Stimulated activated CD4-positive, alpha-beta T cell treated with anti-CD3 and anti-CD28 coated beads, Interleukin-2, amount 100 ng/mL, for 4 hours (primary cell): ENCODE measurements at places on chromosomes 7 and 10.

- DNase-seq: no peak
Measured at GRCh38 chr10:47136866-47137265, 163.1 kb upstream of the GDF10 start.

GRCh38 chr7:131104596-131105293 is 222.9 kb upstream of the MKLN1 start:
- DNase-seq: no peak

GRCh38 chr7:35695473-35695850 is 527 bp upstream of the HERPUD2 start:
- DNase-seq: peak; percentile 13

DNA sequence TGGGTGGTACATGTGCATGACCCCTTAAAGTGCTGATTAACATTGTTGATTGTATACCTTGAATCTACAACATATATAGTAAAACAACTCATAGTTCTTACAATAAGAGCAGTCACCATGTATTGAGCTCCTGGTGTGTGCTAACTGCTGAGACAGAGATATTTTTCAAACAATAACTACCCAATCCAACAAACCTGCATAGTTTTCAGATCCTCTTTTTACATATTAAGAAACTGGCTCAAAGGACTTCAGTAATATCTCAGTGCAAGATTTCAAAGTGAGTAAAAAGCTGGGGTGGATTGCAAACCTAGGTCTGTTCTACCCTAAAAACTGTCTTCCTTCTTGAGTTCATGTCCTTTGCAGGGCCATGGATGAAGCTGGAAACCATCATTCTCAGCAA is 272.2 kb downstream of the SNX13 start:
- no peak for DNase-seq
